ENCODE measurements at places on chromosomes 1 and 21.

DNA sequence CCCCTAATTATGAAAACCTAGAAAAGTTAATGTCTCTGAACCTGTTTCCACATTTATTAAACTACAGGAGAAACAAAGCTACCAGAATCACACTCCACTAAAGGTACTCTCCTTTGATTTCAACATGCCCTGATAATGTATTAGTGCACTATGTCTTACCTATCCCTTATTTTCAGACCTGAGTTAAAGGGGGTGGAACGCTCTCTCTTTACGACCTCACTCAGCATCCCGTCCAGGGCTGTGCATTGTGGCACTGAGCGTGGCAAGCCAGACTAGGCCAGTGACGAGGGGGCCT is 678 bp downstream of the LSM10 start:
- no peak for DNase-seq

DNA sequence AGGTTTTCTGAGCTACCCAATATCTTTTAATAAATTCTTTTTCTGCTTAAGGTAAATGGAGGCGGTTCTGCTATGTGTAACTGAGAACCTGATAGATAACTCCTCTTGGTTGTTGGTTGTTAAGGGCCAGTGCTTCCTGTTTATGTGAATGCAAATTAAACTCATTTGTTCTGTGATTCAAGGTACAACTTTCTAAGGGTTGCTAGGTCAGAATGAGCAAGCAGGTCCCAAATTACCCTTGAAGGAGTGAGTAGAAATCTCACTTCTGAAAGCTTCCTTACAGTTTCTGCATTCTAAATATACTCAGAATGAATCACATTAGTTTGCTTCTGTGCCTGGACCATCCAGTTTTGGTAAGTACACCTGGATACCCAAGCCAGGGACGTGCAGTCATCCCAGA is 15.5 kb upstream of the FAM78B start:
- no peak for DNase-seq

GRCh38 chr1:152313319-152313801 is 11.7 kb downstream of the FLG start:
- DNase-seq, result no peak

GRCh38 chr1:154306151-154306550 is 14.7 kb upstream of the AQP10 start:
- DNase-seq, result no peak

DNA sequence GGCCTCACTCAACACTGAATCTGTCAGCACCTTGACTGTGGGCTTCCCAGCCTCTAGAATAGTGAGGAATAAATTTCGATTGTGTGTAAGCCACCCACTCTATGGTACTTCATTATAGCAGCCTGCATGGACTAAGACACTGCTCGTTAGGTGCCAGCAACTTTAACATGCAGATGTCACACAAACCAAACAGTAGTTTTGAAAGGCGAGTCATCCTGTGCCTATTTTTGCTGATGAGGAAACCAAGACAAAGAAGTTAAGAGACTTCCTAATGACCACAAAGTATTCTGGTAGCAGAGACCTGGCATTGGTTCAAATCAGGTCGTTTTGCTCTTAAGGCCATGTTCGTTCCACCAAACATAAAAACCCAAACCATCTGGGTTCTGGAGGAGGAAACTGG is 42.9 kb downstream of the BATF3 start:
- no peak for DNase-seq

DNA sequence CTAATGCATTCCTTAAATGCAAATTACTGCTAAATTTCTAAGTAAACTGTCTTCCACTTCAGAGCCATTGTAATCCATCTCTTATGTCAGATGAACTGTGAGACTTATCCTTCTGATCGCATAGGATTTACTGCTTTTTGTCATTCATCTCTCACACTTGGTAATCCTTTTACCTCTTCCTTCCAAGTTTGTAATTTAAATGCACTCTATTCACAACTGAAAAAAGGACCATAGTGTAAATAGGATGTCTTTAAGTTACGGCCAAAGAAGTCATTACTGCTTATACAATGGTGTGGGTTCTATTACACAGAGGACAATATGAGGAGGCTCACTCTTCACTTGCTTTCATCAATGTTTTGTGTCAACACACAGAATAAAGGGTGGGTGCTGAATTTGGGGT is 393.3 kb downstream of the PTBP2 start:
- no peak for DNase-seq

DNA sequence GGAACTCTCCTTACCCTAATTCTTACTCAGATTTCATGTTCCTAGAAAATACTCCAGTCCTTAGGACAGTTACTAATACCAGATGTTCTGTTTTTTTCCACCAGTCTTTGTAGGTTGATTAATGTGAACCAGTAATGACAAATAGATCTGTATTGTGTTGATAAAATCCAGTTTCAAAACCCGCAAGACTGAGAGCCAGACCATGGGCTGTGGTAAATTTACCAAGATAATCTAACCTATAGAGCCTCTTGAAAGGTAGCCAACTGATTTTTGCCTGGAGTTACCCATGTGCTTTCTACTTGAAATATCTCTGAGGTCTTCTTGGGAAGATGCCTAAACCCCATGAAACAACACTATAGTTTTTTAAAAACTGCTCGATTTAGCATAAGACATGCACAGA is 46.5 kb upstream of the CDC7 start:
- no peak for DNase-seq

DNA sequence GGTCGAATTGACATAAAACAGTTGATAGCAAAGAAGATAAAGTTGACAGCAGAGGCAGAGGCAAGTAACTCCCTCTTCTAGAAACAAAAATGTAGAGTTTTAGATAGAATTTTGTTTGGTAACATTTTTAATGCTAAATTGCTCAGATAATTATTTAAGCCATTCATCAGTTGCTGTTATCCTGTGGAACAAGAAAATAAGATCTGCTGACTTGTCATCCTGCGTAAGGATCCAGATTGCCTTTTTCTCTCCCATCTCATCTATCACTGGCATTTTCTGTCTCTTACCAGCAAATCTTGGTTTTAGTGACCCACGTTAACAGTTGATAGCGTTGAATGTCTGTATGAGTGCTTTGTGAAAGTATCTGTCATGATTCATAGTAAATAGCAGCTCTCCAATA is 29.8 kb downstream of the SOAT1 start:
- no peak for DNase-seq

DNA sequence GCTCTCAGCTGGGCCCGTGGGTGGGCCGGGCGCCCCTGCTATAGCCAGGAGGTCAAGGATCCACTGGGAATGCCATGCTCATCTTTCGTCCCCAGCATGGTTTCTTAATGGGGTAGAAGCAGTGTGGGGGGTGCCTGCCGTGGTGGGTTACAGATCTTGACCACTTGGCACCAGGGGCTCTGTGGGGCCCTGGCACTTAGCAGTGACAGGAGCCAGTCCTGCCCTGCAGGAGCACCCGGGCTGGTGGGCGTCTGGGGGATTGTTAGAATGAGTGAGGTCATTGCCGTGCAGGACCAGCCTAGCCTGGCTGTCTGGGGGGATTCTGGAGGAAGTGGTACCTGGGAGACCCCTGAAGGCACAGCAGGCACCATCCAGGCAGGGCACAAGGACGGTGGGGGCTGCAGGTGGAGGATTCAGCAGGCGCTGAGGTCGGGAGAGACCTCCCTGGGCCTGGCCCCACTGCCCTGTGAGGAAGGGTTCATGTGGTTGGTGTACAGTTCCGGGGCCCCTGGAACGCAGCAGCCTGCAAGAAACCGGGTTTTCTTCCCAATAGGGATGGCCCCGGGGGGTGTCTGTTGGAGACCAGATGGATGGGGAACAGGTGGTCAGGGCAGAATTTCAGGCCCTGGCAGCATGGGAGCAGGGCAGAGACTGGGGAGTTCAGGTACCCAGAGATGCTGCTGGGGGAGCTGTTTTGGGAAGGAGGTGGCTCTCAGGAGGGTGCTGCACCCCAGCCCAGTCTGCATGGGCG is 4.8 kb downstream of the AIRE start:
- DNase-seq, result no peak

- no peak for DNase-seq
Measured at GRCh38 chr1:17563494-17564281, 24.2 kb downstream of the ARHGEF10L start.

- no peak for DNase-seq
Measured at GRCh38 chr1:209388358-209388757, 195.2 kb upstream of the CAMK1G start.

DNA sequence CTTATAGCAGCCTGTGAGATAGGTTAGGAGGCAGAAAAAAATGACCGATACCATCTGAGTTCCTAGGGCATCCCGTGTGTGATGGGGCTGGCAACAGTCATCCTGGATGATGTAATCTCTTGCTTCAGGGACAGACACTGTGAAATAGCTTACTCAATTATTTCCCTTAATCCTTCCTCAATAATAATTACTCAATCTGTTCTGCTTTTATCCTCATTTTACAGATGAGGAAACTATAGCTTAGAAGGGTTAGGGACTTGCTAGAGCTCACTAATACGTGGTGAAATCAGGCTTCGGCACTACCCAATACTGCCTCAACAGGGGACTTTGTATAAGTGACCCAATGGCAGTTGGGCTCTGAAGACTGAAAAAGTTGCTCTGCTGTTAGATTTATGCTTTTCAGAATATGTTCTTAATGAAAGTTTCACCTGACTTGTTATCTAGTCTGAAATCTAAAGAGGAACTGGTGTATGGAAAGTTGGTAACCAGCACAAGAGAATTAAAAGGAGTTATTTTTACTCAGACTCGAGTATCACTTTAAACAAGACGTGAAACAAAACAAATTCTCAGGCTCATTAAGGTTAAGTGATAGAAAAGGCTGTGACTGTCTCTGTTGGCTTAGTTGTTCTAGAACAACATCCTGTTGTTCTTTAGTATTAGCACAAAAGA is 14.4 kb downstream of the CD55 start:
- DNase-seq, result no peak

GRCh38 chr1:1155258-1155657 is 18.4 kb upstream of the TTLL10 start:
- no peak for DNase-seq

DNA sequence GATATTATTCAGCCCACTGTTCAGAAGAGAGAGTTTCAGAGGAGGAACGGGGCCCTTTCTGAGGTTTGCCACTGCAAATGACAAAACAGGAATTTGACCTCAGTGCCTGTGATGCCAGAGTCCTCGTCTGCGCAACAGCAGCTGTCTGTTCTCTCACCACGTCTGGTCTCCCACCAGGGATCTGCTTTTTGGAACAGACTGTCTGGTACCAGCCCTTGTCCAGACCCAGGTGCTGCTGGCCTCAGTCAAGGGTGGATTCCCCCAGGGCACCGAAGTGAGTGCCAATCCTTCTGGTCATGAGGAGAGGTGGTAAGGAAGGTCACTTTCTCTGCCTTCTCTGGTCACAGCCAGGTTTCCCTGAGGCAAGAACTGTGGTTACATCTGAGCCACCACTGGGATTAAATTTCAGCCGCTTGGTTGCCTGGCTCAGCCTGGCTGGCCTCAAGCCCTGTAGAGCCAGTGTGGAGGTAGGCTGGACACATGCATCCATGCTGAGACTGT is 2.3 kb upstream of the BCAN start:
- DNase-seq, result no peak

DNA sequence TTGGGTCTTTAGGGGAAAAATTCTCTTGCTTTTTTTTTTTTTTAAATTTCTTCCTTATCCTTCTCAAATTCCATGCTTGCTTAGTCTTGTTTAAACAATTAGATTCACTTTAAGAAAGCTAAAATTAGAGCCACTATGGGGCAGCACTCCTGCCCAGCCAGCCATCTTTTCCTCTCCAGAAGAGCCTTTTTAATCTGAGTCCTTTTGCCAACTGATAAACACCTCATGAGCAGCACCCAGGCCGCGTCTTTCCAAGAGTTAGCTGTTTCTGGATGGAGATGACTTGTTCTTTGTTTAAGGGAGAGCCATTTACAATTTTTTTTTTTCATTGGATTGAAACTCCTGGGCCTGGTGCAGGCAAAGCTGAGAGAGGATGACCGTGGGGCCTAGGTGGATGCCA is 53.3 kb upstream of the TSPAN2 start:
- DNase-seq, result no peak

GRCh38 chr1:16924216-16924918 is 2.6 kb downstream of the CROCC start:
- DNase-seq, result no peak

DNA sequence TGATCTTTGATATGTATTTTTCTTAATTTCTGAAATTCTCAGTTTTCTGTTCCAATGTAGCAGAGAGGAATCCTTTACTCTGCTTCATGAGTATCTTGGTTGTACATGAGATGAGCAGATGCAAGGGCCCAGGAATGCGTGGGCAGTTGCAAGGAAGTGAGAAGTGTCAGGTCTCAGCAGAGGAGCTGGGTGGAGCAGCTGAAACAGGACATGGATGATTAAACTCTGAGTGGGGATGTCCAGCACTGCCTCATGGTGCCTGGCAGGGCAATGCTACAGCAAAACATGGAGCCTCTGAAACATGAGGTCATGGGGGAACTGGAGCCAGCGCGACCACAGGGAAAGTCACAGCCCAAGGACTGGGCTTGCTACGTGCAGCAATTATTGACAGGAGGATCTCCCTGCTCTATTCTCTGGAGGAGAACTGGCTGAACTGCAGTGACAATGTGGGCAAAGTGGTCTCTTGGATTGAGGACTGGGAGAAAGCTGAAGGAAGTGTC is 48.4 kb downstream of the COLGALT2 start:
- no peak for DNase-seq

GRCh38 chr1:179089827-179090482 is 8.1 kb downstream of the TOR3A start:
- no peak for DNase-seq

- DNase-seq, result no peak
Measured at GRCh38 chr21:29938776-29939103, 1.1 kb downstream of the GRIK1 start.

- no peak for DNase-seq
Measured at GRCh38 chr1:17348593-17349234, 23.3 kb upstream of the PADI6 start.

DNA sequence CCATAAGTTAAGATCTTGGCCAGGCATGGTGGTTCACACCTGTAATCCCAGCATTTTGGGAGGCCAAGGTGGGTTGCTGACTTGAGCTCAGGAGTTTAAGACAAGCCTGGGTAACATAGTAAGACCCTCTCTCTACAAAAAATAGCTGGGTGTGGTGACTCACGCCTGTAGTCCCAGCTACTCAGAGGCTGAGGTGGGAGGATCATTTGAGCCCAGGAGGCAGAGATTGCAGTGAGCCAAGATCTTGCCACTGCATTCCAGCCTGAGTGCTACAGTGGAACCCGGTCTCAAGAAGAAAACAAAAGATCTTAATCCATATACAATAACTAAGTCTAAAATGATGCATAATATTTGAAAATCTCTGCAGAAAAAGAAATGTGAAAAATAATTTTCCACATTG is 165.5 kb upstream of the NR5A2 start:
- DNase-seq, result no peak

DNA sequence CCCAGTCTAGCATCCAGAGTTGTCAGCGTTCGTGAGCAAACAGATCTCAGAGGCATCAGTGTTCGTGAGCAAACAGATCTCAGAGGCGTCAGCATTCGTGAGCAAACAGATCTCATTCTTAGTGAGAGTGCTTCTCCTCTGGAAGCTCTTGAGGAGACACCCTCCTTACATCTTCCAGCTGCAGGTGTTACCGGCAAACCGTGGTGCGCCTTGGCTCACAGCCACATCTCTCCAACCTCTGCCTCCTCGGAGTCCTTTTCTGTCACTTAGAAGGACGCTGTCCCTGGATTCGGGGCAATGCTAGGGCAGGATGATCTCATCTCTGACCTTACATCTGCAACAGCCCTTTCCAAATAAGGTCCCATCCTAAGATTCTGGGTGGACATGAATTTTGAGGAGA is 14.6 kb upstream of the UMODL1 start:
- no peak for DNase-seq

Measured in substantia nigra (tissue), 51 donors.